IPS DF 19.7 (cell line): ENCODE measurements at places on chromosomes 5 and 9.

GRCh38 chr5:54390015-54390414 lies 65.5 kb upstream of the HSPB3 start:
- DNase-seq: no peak

DNA sequence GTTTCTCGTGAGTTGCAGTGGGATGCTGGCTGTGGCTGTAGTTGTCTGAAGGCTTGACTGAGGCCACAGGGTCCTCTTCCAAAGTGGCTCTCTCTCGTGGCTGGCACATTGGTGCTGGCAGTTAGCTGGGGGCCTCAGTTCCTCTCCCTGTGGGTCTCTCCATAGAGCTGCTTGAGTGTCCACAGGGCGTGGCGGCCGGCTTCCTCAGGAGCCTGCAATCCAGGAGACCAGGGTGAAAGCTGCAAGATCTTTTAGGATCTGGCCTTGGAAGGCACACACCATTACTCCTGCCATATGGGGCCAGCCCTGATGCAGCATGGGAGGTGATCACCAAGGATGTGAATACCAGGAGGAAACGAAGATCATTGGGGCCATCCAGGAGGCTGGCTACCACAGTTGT lies 41.1 kb downstream of the ANKRD33B start:
- no peak for DNase-seq

DNA sequence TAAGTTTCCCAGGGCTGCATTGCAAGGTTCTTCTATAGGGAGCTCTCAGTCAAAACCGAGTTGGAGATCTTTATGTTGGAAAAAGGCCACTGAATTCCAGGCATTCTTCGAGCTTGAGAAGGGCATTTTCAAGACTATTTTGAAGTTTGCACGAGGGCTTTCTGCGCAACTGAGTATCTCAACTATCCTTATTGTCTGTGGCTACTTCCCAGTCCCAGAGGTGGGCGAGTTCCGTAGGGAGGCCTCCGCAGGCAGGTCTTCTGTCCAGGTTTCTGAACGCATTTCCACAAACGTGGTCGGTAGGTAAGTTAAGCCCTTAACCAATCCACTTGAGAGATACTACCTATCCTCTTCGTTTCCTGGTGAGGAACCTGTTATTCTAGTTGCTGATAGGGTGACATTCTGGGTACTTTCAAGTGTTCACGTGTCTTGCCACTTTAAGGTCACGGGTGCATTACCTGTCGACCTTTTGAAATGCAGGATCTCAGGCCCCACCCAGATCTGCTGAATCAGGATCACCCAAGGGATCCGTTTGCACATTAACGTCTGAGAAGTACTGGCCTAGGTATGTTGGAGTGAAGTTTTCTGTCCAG lies 51.4 kb upstream of the TJP2 start:
- DNase-seq: no peak

DNA sequence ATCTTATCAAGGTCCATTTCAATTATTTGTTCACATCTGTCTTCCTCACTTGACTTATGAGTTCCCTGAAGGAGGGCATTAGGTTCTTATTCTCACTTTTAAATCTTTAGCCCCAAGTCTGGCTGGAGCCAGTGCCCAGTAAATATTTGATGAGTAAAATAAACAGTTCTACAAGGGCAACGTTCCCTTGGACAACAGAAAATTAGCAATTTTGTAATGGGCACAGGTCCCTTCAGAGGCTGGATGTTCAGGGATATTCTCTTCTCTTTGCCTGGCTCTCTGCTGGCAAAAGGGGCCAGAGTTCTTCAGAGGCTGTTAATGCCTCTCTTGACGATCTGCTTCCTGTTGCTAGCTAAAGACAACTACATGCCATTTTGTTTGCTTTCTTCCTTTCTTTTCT lies 149.7 kb downstream of the SEMA6A start:
- no peak for DNase-seq

DNA sequence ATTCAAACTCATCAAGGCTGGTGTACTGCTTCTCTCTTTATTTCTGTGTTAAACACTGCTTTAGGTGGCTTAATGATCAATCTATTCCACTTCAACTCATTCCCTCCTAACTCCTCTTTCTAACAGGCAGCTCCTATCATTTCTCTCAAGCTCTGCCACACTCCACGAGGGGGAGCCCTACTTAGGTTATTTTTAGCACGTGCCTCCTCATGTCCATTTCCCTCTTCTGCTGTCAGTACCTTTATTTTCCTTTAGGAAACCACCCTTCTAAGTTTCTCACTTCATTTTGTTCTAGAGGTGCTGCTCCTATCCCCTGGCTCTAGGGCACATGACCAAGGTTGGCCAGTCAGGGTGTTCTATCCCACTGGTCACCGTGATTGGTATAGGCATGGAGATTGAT lies 6.7 kb upstream of the BRINP1 start:
- peak; percentile 25 for DNase-seq
